Calu3 (cell line): ENCODE measurements at places on chromosomes 13 and 19. TPM values are rescaled to one million over a fixed set of nuclear protein-coding genes. Genes with fewer than 3 reads are reported as not detected.
A peak's percentile ranks its signal among the peaks of the same experiment; 100 is the strongest.

DNA sequence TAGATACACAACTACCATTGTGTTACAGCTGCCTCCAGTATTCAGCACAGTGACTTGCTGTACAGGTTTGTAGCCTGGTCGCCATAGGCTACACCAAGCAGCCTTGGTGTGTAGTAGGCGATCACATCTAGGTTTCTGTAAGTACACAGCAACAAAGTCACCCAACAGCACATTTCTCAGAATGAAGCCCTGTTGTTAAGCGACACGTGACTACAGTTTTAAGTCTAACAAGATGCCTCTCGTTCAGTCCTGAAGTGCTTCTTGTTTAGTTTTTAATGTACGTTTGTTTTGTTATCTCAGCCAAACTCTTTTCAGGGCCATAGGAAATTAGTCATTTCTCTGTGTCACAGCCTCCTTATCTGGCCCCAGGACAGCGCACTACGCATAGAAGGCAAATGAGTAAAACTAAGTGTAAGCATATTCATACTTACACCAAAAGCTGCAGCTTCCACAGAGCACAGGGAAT is 50.0 kb upstream of the GPR183 start:
- DNase-seq, result no peak

Gene ARMC6
- 24.0 and 24.6 TPM in 2 replicates for total RNA-seq

DNA sequence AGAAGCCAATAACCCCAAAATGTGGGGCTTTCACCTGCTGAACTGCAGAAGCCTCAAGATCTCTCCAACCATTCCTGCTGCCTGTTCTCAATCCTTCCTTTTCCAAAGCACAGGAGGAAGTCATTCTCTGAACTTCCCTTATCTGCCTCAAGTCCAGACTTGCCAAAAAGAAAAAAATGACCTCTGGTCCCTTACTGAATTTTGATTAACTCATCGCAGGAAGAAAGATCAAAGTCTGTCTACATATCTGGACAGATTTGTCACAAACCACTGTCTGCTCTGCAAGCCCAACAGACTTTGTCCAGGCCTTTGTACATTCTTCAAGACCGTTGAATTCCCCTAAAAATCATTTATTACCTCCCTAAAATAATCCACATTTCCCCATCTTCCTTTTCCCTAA is 126.5 kb upstream of the NBEA start:
- DNase-seq, result no peak

DNA sequence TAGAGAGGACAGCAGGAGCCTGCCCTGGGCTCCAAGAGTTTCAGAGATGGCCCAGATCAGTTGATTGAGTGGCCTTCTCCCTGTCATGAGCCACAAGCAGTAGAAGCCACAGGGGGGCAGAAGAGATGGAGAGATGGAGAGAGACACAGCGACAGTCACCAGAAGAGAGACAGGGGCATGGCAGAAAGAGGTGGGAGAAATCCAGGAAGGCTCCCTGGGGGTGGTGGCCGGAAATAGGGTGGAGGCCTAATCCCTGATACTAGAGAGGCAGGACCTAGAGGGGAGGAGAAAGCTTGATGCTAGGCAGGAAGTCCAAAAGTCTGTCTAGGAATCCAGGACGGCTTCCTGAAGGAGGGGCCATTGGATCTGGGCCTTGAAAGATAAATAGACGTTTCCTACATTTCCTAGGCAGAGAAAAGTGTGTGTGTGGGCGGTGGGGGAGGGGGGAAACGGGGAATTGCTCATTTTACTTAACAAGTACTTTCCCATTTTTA is 9.6 kb upstream of the TPM4 start:
- peak; percentile 88 for DNase-seq

Gene PROSER3
- 70.3 and 70.7 TPM in 2 replicates for total RNA-seq

DNA sequence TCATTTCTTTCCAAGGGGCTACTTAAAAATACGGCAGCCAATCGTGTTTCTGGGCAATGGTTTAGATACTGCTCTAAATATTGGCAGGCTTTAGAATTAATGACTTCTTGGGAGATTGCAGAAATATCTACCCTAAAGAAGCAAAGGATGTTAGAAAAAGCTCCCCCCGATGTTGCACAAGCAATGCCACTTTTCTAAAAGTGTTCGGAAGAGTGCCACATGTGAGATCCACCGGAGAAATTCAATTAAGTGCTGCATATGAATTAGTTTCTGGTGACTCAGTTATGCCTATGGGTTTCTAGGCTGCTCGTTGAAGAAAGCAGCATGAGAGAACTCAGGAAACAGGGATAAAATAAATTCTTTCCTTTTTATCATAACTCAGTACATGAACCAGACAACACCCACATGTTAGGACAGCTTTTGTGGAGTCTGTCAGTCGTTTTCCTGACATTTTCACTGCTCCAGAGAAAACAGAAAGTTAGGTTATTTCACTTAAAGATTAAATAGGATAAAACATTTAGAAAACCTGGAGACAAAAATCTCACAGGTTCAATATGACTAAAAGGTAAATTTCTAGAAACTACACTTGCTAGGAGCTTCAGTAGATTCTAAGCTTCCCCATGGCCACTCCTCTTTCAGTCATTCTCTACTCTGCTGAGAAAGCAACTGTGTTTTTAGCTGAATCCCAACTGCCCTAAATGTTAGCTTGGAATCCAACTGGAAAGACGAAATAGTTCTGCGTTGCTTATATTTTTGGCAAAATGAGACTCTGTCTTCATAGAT is 244.7 kb downstream of the DCLK1 start:
- no peak for DNase-seq

DNA sequence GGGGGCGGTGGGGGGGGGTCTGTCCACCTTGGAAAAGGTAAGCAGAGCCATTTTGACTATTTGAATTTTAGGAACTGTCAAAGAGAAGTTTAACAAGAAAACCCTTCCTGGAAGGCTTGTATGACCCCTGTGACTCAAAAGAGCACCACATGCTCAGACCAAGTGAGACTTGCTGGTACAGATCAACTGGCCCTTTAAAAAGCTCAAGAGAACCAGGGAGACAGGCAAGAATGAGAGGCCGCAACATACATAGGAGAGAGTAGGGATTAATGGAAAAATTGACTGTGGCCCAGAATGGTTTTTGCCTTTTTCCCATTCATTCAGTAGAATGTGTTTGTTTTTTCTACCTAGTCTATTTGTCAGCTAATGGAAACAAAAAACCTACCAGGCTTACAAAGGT is 26.2 kb upstream of the ATP8A2 start:
- DNase-seq, result no peak

GRCh38 chr13:80214521-80214991 is 126.4 kb downstream of the SPRY2 start:
- no peak for DNase-seq

DNA sequence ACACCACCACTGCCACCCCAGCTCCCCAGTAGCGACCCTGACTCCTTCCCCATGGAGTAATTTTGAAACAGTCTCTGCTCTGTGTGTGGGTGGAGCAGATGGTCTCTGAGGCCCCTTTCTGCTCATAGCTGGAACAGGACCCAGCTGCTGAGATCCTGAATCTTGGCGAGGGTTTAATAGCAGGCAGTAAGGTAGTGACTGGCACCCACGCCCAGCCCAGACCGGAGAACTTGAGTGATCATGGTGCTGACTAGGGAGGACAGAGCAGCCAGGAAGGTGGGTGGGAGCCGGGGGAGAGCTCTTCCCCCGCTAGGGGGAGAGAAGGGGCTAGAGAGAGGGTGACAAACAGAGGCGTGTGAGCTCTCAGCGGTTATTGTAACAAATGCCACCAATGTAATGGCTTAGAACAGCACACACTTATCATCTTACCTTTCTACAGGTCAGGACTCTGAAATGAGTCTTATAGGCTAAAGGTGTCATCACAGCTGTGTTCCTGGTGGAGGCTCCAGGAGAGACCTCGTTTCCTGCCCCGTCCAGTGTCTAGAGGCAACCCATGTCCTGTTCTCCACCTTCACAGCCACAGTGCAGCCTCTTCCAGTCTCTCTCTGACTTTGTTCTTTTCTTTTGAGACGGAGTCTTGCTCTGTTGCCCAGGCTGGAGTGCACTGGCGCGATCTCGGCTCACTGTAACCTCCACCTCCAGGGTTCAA is 7.2 kb upstream of the ACER1 start:
- no peak for DNase-seq

- DNase-seq, result no peak
These were observed 126.4 kb upstream of the SLC10A2 start for GRCh38 chr13:103192511-103193135.
